ENCODE measurements at places on chromosomes 2 and 18. TPM values are rescaled to one million over a fixed set of nuclear protein-coding genes. Genes with fewer than 3 reads are reported as not detected.

Gene GPR35
- 14.4 TPM for total RNA-seq

Gene UGT1A1
- total RNA-seq: not detected

Gene CACNB4
- 0.41 TPM for total RNA-seq

GRCh38 chr2:9973690-9974089 is 22.2 kb downstream of the GRHL1 start:
- DNase-seq: no peak
- no peak overlapping the region for H3K27ac ChIP-seq
- no peak overlapping the region for H3K4me3 ChIP-seq
- no peaks in the 10 kb centered on the region for H3K36me3 ChIP-seq
- H3K27me3 ChIP-seq: peaks cover 5% of the 10 kb centered on the region

GRCh38 chr2:33267756-33268155 is 208.7 kb upstream of the RASGRP3 start:
- no peaks in the 10 kb centered on the region for H3K36me3 ChIP-seq
- H3K4me1 ChIP-seq: peaks cover 5% of the 10 kb centered on the region
- H3K27ac ChIP-seq: no peak overlapping the region
- no peak for DNase-seq
- peaks cover 5% of the 10 kb centered on the region for H3K27me3 ChIP-seq

- H3K27me3 ChIP-seq: peaks cover 3% of the 10 kb centered on the region
- no peak for DNase-seq
- no peaks in the 10 kb centered on the region for H3K36me3 ChIP-seq
- H3K4me3 ChIP-seq: no peak overlapping the region
These were observed 105.6 kb downstream of the HNRNPLL start for GRCh38 chr2:38496927-38497669.

- H3K27me3 ChIP-seq: no peaks in the 10 kb centered on the region
- H3K4me3 ChIP-seq: peak overlapping the region; percentile 85
- peak overlapping the region; percentile 96 for H3K27ac ChIP-seq
- no peak for DNase-seq
- H3K36me3 ChIP-seq: peaks cover 68% of the 10 kb centered on the region
These were observed 4.3 kb downstream of the AAK1 start for GRCh38 chr2:69639266-69639665.

Data from activated CD8-positive, alpha-beta T cell treated with anti-CD3 and anti-CD28 coated beads for 36 hours (primary cell).